ENCODE measurements at places on chromosomes 7 and 10.

DNA sequence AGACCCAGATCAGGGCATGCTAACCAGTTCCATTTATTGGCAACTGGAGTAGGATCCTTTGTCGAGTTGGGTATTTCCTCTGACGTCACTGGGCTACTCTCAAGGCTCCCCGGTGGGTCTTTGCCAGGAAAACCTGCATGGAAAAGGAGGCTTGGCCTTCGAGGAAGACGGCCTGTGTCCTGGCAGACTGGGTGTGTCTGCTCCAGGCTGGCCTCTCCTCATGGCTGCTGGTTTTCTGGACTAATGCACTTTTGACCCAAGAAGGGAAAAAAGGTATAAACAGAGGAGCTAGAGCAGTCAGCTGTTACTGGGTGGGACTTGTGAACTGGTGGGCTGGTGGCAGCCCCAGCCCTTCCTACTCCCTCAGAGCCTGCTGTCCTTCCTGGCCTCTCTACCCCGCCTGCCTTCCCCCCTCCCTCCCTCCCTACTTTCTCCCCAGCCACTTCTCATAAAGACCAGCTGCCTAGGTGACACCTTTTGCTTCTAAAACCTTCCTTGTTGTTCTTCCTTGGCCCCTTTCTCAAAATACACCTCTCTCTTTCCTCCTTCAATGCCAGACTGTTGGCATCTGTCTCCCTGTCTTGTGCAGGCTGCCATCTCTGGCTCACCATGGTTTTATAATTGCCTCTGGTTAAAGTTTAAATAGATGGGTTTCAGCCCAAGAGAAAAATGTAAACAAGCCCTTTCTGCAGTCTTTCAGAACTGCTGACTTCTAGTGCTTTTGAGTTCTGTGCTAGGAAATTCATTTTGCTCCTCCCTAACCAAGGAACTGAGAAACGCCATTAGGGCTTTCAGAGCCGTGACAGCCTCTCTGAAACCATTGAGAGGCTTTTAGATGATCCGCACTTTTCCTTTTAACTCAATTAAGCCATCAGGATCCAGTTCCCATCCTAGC is 101.8 kb upstream of the MKLN1 start:
- no peak for DNase-seq

DNA sequence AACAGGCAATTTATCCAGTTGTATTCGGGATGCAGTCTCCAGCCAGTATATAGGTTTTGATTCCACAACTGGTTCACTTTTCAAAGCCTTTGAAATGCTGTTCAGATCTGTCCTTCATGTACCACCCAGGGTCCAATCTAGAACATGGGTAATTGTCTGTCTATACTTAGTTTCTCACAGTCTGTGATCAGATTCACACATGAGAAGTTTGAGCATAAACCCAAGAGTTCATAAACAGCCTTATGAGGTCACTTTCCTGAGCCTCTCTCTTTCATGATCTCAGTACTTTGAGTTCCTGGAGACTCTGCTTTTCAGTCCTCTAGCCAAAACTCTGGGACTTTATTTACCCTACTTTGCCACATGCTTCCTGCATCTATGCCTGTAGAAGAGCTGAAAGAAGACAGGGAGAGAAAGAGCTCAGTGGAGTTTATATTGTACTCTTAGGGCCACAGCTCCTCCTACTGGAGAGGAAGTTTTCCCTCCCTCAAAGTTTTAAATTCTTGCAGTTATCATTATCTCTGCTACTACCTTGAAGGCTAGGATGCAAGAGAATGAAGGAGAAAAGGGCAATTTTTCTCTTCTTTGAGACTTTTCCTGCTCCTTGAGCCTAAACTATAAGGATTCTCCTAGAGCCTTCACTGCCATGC is 172.0 kb downstream of the ZEB1 start:
- DNase-seq: peak; percentile 36

DNA sequence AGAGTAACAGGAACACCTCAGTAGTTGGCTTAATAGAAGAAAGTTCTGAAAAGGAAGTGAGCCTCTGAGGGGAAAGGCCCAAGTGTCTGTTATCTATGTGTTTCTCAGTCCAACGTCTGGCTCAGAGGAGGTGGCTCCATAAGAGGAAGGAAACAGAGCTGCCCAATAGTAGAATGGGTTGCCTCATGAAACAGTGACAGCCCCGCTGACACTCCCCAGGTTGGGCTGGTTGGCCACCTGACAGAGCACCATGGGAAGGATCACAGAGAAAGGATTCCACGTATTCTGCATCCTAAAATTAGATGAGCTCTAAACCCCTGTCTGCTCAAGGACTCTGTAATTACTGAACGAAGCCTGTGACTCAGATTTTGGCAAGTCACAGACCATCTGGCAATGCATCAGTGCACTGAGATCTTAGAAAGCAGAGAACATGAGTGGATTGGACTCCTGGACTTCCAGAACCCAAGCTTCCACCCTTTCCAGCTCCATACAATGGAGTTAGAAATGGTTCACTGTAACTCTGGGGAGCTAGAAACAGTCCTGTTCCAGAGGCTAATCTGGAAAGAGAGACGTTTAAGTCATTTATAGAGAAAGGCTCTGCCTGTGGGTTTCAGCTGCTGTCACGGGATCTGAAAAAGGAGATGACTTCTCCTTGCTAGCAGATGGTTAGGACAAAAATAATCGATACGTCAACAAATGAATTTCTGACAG is 2.9 kb downstream of the PKD2L1 start:
- peak; percentile 61 for DNase-seq

- DNase-seq: no peak
Measured at GRCh38 chr7:65430344-65431186, 56.9 kb downstream of the ZNF92 start.

DNA sequence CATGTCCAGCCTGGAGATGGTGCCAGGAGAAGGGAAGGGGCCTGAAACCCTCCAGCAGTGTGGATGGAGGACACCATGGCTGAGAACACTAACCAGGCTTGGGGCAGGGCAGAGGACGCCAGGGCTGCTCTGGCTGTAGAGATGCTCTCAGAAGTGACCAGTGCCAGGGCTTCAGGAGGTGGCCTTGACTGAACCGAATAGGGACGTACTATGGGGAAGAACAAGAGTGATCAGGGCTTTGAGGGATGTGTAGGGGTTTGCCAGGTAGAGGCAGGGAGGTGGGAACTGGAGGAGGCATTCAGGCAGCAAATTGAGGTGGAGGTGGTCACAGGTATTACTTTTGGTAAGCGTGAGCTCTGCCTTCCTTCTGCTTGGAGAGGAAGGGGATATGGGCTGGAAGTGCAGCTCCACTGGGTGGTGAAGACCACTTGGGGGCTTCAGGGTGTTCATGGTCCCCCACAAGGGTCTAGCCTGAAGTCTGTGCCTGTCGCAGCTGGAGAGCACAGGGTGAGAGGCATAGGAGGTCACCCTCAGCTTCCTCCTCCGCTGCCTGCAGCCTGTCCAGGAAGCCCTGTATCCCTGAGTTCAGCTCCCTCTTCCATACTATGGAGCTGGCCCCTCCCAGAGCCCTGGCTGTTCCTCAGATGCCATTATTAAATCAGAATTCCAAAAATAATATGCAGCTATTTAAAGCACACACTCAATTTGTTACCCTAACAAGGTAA is 27.8 kb downstream of the ADCY1 start:
- DNase-seq: peak; percentile 37

DNA sequence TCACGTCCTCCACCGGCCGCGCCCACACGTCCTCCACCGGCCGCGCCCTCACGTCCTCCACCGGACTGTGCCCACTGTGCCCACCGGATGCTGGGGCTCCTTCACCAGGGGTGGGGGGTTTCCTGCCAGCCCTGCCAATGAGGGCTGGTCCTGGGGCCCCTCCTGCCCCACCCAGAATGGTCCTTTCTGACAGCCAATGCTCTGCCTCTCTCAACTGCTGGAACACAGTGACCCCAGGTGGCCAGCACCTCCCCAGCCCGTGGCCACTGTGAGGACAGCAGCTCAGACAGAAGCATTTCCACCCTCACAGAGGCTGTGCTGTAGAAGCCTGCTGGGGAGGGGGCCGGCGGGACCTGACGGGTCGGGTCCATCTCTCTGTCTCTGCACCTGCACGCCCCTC is 90.1 kb upstream of the DNAAF5 start:
- DNase-seq: peak; percentile 60

DNA sequence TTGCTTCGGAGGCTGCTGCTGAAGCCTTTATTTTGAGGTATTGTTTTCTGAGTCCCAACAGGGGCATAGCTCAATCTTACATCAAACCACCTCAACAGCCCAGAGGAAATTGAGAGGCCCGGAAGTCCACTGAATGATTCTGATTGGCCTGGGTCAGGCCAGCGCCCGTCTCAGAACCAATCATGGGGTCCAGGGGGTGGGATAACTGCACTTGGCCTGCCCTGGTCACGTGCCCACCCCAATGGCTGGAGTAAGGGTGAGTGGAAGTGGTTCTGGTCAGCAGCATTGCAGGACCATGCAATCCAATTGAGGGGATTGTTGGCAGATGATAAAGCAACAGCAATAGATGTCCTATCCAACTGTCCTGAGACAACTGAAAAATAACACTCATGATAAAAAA is 190.6 kb downstream of the HERPUD2 start:
- DNase-seq: no peak

DNA sequence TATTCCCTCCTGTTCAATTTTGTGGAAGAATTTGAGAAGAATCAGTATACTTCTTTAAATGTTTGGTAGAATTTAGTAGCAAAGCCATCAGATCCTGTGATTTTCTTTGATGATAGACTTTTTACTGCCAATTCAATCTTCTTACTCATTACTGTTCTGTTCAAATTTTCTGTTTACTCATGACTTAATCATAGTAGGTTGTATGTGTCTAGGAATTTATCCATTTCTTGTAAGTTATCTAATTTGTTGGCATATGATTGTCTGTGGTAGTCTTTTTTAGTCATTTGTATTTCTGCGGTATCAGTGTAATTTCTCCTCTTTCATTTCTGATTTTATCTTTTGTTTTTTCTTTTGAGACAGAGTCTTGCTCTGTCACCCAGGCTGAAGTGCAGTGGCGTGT is 87.4 kb downstream of the CCDC3 start:
- no peak for DNase-seq

GRCh38 chr10:120580918-120581895 is 124.2 kb downstream of the PLPP4 start:
- DNase-seq: no peak

- DNase-seq: no peak
Measured at GRCh38 chr7:34900891-34901513, 136.3 kb downstream of the DPY19L1 start.

- DNase-seq: no peak
Measured at GRCh38 chr10:1731592-1731991, 5.7 kb downstream of the ADARB2 start.

DNA sequence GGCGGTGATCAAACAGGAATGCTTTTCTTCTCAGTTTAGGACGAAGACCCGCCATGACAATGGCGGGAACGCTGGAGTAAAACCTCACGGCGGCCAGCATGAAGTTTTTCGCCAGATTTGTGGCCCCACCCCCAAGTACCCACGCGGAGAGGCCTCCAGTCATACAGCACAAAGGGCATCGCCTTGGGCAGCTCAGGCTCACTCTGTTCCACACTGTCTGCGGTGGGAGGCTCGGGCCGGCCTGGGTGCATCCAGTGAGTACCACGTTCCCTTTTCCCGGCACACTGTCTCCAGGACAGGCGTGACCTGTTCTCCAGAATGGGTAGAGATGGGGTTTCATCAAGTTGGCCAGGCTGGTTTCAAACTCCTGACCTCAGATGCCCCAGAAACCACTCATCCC is 27.3 kb downstream of the ASB13 start:
- DNase-seq: no peak

DNA sequence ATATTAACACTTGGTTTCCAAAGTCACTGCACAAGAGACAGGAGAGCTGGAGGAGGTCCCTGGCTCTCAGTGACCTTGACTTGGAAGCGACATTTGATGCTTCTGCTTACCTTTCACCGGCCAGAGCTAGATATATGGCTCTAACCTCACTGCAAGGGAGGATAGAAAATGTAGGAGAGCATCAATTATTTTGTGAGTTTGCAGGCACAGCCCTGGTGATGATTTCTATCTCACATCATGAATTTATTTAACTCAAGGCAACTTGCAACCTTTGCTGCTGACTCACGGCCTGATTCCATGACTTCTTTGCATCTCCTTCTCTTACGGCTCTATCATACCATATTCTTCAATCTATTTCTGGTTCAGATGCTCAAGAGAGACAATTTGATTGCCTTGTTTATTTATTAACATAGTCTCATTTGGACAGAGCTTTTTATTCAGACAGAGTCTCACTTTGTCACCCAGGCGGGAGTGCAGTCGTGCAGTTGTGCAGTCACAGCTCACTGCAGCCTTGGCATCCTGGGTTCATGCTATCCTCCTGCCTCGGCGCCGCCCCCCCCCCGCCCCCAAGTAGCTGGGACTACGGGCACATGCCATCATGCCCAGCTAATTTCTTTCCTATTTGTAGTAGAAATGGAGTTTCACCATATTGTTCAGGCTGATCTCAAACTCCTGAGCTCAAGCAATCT is 196.0 kb downstream of the REEP3 start:
- DNase-seq: no peak

DNA sequence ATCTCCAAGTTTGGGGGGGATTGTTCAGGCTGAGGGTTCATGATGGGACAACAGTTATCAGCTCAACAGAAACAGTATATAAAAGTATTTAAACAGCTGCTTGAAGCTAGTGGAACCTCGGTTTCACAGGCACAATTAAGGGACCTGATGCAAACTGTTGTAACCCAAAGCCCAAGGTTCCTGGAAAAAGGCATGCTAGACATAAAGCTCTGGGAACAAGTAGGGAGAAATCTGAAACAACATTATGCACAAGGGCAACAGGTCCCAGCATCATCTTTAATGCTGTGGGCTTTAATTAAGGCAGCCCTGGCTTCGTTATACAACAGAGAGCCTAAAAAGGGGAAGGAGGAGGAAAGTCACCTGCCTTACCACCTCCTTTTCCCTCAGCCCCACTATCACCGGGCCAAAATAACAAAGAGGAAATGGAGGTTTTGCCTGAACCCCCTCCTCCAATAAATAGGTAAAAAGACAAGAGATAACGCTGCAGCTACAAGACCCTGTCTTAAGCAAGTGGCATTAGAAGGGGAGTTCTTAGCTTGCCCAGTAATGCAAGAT is 83.2 kb upstream of the GPR22 start:
- DNase-seq: no peak

GRCh38 chr10:71777213-71777985 is 4.1 kb upstream of the VSIR start:
- no peak for DNase-seq

DNA sequence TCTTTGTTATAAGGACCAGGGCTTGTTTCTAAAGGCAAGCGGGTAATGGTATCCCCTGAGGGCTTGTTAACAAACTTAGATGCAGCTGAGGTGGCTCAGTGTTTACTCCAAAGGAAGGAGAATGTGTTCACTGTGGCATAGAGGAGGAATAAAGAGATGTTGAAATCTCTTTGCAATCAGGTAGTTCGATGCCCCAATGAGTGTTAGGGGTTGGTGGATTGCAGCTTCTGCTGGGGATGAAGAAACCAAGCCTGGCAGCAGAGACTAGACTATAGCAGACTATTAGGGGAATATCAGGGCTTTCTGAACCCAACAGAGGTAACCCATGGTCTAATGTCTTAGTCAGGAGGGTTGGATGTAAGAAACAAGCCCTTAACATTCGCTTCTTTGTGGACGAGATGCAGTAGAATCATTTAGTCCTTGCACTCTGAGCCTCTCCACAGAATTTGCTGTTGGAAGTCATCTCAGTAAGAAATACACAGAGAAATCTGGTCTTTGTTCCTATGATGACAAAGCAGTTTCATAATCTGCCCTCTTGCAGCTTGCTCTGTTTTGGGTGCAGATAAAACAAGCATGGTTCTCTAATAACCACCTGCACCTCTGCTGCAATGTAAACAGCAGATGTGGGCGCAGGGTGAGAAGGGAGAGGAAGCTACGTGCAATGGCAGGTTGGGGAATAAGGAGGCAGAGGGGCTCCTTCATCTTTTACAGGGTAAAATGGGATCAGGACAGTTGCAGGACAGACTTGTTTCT is 108.6 kb downstream of the NRF1 start:
- no peak for DNase-seq

All from activated CD8-positive, alpha-beta memory T cell treated with anti-CD3 and anti-CD28 coated beads, Interleukin-2, amount 10 ng/mL, durations not matched to agents 7 days and 5 days (primary cell).